ENCODE measurements at places on chromosomes 3 and 15.

DNA sequence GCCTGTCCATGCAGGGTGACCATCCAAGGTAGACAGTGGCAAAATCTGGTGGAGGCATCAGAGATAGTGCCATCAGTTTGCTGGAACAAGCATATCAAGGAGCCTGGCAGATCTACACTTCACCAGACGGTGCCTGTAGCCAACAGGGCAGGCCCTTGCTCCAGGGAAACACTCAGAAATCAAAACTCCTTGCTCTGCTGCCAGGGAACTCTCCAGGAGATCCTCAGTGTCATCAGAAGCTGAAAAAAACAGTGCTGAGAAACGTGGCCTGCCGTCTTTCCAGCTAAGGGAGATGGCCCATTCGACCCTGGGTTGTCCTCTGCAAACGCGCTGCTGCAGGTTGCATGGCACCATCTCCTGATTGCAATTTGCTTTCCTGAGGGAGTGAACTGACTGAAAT, 30.5 kb upstream of the ATP13A3 start:
- no peak for DNase-seq

DNA sequence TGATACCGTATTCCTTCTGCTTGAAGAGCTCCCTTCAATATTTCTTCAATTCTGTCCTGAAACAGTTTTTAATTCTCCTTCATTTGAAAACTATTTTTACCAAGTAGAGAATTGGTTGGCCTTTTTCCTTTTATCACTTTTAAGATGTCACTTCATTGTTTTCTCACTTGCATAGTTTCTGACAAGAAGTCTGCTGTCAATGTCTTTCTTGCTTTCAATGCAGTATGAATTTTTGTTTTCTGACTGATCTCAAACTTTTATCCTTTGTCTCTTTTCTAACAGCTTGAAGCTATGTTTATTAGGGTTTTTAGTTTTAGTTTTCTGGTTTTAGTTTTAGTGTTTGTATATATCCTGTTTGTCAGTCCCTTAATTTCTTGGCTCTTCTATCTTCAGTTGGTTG, 364.8 kb upstream of the TPRG1 start:
- no peak for DNase-seq

DNA sequence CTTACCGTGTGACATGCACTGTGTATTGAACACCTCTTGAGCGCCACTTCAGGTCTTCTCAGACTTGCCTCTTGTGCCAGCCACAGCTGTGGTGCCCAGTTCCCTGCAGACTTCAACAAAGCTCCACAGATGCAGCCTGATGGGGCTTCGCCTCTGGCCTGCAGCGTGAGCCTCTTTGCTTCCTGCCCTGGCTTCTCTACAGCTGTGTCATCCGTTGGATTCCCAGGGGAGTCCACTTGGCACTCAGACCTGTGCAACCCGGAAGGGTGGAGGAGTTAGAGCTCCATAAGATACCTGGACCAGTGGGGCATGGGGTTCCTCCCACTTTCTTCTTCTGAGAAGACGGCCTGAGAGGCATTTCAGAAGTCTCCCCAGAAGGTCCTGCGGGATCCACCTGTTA, 57.7 kb upstream of the BNIP2 start:
- DNase-seq = no peak

DNA sequence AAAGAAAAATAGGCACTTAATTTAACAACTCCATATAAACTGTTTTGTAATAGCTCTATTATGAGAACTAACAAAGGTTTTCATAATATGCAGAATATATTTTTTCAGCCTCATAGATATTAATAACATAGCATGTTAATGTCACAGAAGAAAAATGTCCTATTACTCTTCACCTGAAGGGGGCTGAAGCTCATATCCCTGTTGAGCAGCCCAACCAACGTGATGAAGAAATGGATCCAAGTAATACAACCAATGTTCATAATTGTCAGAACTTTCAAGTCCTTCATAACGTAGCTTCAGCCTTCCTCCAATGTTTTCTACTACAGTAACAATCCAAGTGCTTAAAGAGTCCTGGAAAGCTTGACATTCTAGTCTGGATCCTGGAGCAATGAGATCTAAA, 34.5 kb upstream of the STIMATE start:
- DNase-seq = no peak

All from hematopoietic multipotent progenitor cell treated with erythropoietin and hydrocortisone succinate and interleukin-3 and kit ligand, for 17 days (in vitro differentiated cells).